Osteocyte (in vitro differentiated cells): ENCODE measurements at places on chromosomes 12 and 14. TPM values are rescaled to one million over a fixed set of nuclear protein-coding genes. Genes with fewer than 3 reads are reported as not detected.

DNA sequence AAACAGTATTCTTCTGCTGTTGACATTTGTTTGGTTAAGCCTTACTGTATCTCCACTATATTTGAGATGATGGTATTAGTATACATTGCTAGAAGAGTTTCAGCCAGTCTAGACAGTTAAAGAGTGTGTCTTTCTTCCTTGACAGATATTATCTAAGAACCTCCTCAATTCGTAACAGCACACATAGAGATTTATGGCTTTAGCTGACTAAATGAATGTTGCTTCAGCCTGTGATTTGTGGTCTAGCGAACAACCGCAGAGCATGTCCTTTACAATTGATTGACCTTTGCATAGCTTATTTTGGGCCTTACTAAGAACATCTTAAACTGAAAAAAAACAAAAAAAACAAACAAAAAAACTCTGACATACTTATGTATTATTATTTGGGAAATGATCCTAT lies 122.2 kb downstream of the DAAM1 start:
- DNase-seq = no peak

GRCh38 chr12:107736914-107737313 lies 24.0 kb downstream of the PRDM4 start:
- no peak for DNase-seq

GRCh38 chr14:99323603-99324185 lies 51.7 kb upstream of the BCL11B start:
- DNase-seq = peak; percentile 83

- no peak for DNase-seq
These were observed 1.2 kb downstream of the ATP6V0A2 start for GRCh38 chr12:123713398-123713797.

- no peak for DNase-seq
These were observed 154.3 kb downstream of the TMX1 start for GRCh38 chr14:51394384-51394783.

DNA sequence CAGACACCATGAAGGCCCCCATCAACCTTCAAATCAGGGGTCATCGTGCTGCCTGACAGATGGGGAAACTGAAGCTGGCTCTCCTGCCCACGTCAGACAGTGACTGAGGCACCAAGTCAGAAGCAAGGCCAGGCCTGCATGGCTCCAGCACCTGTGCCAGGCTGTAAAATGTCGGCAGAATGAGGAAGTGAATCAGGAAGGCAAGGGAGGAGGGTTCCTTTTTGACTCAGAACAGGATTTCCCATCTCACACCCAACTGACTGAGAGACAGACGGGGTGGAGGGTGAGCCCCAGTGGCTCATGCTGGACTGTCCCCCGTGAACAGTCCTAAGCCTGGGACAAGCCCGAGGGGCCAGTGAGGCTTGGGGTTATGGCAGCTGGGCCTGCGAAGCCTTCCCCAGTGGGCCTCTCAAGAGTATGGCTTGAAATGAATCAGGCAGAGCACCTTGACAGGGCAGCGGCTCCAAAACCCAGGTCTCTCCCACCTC lies 20.9 kb downstream of the SYNE3 start:
- no peak for DNase-seq

DNA sequence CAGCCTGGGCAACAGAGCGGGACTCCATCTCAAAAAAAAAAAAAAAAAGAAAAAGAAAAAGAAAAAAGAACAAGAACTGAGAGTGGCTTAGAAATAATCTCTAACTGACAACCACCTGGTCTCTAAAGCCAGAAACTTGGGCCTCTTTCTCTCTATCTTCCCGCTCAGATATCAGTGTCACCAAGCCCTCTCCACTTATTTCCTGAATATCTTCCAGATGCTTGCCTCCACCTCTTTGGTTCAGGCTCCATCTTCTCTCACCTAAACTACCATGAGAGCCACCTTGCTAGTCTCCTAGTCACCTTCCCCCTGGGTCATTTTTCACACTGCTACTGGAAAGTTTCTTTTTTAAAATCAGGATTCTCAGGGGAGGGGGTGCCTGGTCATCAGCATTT lies 1.8 kb upstream of the TM9SF1 start:
- no peak for DNase-seq

- DNase-seq = peak; percentile 67
These were observed 327.5 kb upstream of the RTL1 start for GRCh38 chr14:101230851-101231550.

GRCh38 chr14:67522270-67522669 lies 10.8 kb upstream of the PLEKHH1 start:
- DNase-seq = no peak

The KIF5A gene
- total RNA-seq = 0.43 and 0.73 TPM in 2 replicates

DNA sequence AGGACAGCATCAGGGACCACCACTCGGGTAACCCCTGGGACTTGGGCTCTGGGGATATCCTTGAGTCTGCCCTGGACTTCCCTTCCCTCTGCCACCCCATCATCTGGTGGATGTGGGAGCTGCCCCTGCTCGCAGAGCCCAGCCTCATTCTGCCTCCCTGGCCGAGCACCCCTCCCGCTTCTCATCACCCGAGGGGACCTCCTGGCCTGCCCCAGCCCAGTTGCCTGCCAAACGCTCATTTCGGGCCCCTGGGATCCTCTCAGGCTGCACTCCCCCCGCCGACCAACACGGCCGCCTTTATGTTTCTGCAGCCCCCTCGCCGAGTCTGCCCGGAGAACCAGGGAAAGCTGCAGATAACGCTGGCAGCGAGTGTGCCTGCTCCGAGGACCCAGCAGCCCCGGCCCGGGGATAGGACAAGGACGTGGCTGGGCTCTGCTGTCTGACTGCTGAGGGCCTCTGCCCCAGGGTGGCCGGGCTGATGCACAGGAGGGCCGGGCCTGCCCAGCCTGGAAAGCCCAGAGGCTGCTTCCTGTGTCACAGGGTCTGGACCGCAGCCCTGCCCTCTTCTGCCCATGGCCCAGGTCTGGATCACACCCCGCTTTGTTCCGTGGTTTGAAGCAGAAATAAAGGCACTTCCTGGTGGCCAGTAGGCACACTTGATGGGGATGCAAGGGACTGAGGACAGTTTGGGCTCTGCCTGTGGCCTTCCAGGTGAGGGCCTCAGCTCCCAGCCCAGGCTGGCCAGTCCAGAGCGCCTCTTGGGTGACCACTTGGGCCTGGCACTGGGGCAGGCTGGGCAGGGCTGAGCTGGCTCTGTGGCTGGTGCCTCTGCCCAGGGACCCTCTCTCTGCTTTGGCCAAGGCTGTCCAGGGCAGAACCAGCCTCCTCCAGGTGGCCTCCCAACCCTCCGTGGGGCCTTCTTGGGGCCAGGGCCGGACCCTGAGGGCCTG lies 4.9 kb upstream of the EXOC3L4 start:
- no peak for DNase-seq

- no peak for DNase-seq
These were observed 121.9 kb downstream of the PIK3C2G start for GRCh38 chr12:18383203-18383602.

DNA sequence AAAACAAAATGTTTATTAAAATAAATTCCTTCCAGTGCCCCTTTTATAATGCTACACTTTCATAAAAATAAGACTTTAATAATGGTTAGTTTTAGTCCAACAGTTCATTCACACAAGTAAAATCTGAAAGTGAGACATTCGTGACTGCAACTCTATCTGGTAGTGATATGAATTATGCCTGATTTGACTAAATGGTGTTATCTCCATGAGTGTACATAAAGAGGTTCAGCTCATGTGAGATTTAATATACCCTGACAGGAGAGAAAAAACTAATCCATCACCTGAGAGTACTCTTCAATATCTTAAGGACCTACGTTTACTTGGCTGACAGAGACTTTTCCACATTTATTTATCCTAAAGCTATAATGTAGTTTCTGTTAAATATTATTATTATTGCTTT lies 34.0 kb downstream of the ERO1A start:
- DNase-seq = no peak

The TAS2R42 gene
- total RNA-seq = not detected in 2 replicates

- DNase-seq = no peak
These were observed 15.8 kb downstream of the WNT5B start for GRCh38 chr12:1644534-1645438.

The OVCH1 gene
- 0.46 and 0.52 TPM in 2 replicates for total RNA-seq

DNA sequence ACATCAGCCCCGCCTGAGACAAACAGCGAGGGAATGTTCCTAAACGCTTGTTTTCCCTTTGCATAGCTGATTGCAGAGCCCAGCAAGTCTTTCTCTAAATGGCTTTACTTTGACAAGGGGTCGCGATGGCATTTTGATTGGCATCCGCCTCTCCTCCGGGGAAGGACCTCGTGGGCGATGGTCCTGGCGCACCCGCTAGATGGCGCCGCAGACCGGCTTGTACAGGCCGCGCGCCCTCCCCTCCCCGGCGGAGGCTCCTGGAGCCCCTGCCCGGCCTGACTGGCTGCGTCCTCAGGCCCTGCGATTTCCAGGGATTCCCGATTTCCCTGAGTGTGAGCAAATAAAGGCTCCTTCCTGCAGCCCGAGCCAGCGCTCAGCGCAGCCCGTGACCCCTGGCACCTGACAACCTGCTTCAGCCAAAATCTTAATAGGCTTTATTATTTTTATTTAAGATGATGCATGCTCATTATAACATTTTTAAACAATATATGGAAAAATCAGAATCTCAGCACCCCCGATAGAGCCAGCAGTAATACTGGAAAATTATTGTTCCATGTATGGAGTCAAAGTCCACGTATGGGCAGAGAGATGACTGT lies 468.3 kb downstream of the AACS start:
- DNase-seq = no peak

DNA sequence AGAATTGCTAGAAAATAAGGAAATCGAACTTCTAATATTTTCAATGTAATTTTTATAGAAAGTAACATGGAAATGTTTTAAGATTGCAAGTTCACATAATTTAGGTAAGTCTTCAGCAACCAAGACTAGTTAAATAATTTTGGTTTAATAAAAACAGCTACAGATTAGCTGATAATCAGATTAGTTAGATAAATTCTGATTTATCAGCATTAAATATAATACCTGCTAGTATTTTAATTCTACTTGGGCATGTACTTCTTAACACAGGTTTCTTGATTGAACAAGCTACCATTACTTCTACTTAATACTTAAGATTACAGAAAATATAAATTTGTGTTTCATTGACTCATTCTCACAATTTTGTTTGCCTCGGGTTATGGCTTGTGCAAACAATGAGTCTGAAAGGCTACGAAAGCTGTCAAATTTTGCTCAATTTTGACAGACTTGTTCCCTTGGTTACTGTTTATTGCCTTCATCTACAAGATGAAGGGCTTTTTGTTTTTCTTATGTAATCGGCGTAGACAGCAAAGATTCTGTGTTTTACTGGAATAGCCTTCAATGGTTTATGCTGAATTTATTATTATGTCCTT lies 116.1 kb upstream of the NUDT4 start:
- DNase-seq = no peak

The CLBA1 gene
- total RNA-seq = 7.5 and 7.7 TPM in 2 replicates

GRCh38 chr14:21056520-21057163 lies 980 bp upstream of the RNASE8 start:
- no peak for DNase-seq

DNA sequence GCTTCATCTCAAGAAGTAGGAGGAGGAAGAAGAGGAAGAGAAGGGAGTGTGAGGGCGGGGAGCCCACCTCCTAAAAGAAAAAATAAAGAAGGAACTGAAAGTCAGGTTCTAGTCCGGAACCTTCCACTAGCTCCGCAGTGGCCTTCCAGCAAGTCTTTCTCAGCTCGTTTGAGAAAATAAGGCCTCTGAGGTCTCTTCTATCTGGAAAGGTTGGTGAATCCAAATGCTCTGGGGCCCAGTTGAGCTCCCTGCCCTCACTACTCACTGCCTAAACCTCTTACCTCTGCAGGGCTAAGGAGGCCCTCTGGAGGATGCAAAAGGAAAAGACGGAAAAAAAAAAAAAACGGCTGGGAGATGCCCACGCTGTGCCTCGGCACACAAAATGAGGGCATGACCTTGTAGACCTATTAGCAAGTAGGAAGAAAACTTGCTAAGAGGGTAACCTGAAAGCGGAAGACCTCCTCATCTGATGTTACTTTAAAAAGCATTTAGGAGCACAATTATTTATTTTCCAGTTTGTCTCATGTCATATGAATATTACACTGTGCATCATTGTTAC lies 35.9 kb downstream of the FBLN5 start:
- DNase-seq = no peak

- no peak for DNase-seq
These were observed 481.4 kb upstream of the TMEM132C start for GRCh38 chr12:127785540-127785939.

DNA sequence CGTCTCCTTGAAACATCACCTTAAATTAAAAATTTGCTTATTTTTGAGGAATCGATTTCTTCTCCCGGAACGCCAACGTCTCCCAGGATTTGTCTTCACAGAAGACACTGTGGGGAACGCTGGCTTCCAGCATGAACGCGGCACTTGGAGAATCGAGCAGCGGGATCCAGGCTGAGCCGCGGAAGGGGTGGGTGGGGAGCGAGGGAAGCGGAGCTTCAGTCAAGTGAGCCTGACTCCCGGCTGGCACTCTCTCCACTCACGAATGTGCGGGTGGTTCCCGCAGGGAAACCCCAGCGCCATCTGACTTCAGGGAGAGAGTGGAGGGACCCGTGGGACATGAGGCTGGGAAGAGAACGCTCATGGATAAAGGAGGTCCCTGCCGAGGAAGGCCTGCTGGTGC lies 506.0 kb upstream of the TMEM132C start:
- no peak for DNase-seq

The KRT2 gene
- not detected in 2 replicates for total RNA-seq

- peak; percentile 77 for DNase-seq
These were observed 125.0 kb upstream of the CCND2 start for GRCh38 chr12:4148418-4149056.

GRCh38 chr14:68359837-68360552 lies 432.9 kb downstream of the ZFP36L1 start:
- DNase-seq = no peak

The PPP1CC gene
- 99.0 and 102 TPM in 2 replicates for total RNA-seq

GRCh38 chr12:111248236-111249017 lies 120.5 kb downstream of the PHETA1 start:
- DNase-seq = no peak

- no peak for DNase-seq
These were observed 4.2 kb downstream of the KRT82 start for GRCh38 chr12:52401926-52402325.

DNA sequence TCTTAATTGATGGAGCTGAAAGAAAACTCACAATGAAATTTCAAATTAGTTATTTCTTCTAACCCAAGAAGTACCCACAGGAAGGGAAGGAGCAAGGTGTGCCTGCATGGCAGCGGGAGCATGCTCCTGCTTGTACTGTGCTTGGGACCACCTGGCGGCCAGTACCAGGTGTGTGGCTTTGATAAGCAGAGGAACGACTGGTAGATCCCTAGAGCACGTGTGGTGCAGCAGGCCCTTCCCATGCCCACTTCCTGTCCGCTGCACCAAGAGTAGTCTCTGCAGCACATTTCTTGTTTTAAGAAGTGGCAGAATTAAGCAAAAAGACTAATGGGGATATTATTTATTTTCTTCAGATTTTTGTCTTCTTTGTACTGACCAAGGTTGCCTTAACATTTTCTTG lies 122.3 kb upstream of the ATF1 start:
- no peak for DNase-seq

DNA sequence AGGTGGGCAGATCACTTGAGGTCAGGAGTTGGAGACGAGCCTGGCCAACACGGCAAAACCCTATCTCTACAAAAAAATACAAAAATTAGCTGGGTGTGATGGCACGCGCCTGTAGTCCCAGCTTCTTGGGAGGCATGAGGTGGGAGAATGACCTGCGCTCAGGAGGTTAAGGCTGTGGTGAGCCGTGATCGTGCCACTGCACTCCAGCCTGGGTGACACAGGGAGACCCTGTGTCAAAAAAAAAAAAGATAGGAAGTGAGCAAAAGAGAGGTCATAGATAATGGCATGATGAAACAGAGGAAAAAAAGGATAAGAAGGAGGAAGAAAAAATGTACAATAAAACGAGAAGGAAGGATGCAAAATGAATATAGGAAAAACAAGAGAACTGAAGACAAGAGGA lies 159.5 kb downstream of the ETV6 start:
- DNase-seq = no peak

The SLCO1A2 gene
- 2.4 and 3.8 TPM in 2 replicates for total RNA-seq

The KLRC2 gene
- 3.0 and 3.6 TPM in 2 replicates for total RNA-seq

The SP1 gene
- total RNA-seq = 77.0 and 83.3 TPM in 2 replicates
